A549 treated with ZK216348 at 1 μM for 4 hours (cell line): ENCODE measurements at places on chromosomes 2 and 18. TPM values are rescaled to one million over a fixed set of nuclear protein-coding genes. Genes with fewer than 3 reads are reported as not detected.

ELOA2 gene
- not detected in 5 replicates for total RNA-seq

SAG gene
- not detected in 5 replicates for total RNA-seq

AGXT gene
- not detected in 5 replicates for total RNA-seq

PPP1R7 gene
- 57.9 to 84.0 TPM (median 61.3 TPM) in 5 replicates for total RNA-seq

CD8A gene
- 0.20 to 0.42 TPM (median 0.28 TPM) in 5 replicates for total RNA-seq

TMEM178A gene
- total RNA-seq = 0.09 to 0.21 TPM in 2 of 5 replicates, not detected in the others

ASB18 gene
- total RNA-seq = not detected in 5 replicates

LHCGR gene
- not detected in 5 replicates for total RNA-seq

SCN9A gene
- total RNA-seq = 2.5 to 5.3 TPM (median 4.8 TPM) in 5 replicates

CFAP221 gene
- 0.20 to 0.64 TPM (median 0.35 TPM) in 5 replicates for total RNA-seq

ZEB2 gene
- total RNA-seq = 3.7 to 7.4 TPM (median 6.8 TPM) in 5 replicates

PRKD3 gene
- 6.7 to 13.9 TPM (median 11.6 TPM) in 5 replicates for total RNA-seq

SPHKAP gene
- 0.02 TPM in 1 of 5 replicates, not detected in the others for total RNA-seq

KLHL41 gene
- 0.15 to 0.70 TPM (median 0.29 TPM) in 5 replicates for total RNA-seq

IL1F10 gene
- not detected in 5 replicates for total RNA-seq

TTR gene
- not detected in 5 replicates for total RNA-seq
